Left lung (tissue), 14 donors: ENCODE measurements at places on chromosomes 4 and X.

DNA sequence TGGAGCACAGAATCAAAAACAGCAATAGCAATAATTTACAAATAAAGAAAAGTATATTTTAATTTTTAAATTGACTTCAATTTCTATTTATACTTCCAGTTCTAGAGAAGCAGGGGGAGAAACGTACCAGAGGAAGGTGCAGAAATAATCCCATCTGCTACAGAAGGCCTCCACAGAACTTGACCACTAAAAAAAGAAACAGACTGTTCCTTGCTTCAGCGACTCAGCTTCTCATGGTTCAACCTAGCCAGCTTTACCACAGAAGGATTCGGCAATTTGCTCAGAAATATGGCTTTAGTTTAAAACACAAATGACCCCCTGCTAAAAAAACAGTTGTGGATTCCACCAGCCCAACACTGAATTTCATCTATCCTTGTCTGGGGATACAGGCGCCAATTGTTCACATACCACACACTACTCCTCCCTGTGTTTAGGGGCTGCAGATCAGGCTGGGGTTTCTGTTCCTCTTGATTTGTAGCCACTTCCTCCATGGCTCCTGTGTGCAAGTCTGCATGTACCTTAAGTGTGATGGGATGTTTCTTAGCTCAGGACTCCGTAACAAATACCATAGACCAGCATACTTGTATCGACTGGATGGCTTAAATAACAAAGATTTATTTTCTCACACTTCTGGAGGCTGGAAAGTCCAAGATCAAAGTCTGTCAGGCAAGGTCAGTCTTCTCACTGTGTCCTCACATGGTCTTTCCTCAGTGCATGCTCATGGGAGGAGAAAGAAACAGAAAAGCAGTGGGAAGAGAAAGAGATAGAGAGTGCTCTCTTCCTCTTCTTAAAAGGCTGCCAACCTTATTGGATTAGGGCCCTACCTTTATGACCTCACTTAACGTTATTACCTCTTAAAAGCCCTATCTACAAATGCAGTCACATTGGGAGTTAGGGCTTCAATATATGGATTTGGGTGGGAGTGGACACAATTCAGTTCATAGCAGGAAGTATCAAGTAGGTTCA, 79.1 kb downstream of the AMOT start:
- no peak for DNase-seq

DNA sequence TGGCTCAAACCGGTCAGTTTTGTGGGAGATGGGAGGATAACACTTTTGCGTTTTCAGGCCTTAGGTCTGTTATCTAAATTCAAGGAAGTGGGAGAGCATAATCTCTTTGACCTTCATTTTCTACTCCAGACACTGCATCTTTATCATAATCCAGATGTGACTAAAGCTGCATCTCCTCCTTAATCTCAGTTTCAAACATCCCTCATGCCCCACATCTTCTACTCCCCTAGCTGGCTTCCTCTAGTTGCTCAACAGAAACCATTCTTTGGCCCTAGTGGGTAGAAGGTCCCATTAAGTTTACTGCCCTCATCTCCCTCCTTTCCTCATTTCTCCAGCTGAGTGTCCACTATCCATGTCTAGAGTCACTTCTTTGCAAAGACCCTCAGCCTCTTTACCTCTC, 18.8 kb upstream of the RASL11B start:
- no peak for DNase-seq

DNA sequence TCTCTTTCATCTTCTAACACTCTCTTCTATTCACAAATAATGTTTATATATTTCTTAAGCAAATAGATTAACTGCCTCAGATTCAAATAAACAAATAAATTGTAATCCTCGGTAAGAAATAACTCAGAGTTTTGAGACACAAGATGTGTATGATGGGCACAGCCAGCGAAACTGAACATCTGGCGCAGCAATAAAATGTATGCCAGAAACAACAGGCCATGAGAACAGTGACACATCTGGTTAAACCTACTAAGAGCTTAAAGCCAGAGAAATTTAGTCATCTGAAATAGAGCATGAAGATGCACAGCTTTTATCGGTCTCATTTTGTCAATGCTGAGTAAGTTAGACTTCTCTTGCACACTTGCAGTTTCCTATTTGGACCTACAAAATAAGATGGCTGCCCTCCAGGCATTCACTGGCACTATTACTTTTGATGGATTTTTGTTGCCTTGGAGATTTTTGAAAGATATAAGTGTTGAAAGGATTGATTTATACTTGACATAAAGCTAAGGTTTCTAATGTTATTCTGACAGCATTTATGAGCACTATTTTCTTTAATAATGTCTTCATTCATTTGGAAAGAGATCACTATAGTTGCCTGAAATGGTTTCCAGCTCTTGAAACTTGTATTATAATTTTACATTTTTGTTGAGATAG, 1444.0 kb downstream of the PCDH18 start:
- DNase-seq = no peak

GRCh38 chrX:69565247-69565815, 50.6 kb upstream of the EDA start:
- DNase-seq = no peak

DNA sequence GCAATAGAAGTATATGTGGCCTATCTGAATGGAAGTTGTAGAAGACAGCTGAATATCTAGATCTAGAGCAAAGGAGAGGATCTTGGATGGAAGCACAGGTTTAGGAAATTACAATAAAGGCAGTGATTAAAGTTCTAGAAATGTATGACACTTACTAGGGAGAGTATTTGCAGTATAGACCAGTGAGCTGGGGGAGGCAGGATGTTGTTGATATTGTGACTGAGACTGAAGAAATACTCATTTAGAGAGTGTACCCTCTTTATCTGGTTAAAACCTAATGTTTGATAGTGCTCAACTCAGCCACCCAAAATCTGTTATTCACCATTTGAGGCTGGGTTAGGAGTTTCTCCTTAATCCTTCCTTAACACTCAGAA, 439.5 kb downstream of the GRXCR1 start:
- no peak for DNase-seq

GRCh38 chr4:69881173-69881773, 21.3 kb upstream of the SULT1E1 start:
- peak; percentile 71 for DNase-seq

GRCh38 chr4:163113921-163114713, 52.6 kb downstream of the NAF1 start:
- DNase-seq = no peak

GRCh38 chr4:118850488-118851173, 14.7 kb upstream of the SEC24D start:
- DNase-seq = no peak

DNA sequence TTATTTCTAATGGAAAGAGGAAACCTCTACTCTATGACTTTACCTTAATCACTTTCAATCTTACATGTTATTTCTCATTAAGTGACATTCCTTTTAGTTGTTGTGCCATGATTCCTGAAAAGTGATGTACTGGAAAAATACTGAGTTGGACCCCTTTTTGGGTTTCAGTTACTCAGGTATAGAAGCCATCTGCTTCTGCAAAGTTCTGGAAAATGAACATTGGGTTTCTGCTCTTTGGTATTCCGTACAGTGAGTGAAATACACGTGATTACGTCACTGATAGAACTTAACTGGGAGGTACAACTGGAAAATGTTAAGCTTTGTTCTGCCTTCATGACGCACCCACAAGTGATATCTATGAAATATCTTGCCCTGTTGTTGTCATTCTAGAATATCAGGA, 114.7 kb downstream of the MID1 start:
- no peak for DNase-seq

- DNase-seq = no peak
Observed at GRCh38 chr4:137363496-137363895, 168.8 kb downstream of the PCDH18 start.

- DNase-seq = no peak
Observed at GRCh38 chrX:95332530-95332929, 1352.1 kb upstream of the DIAPH2 start.

DNA sequence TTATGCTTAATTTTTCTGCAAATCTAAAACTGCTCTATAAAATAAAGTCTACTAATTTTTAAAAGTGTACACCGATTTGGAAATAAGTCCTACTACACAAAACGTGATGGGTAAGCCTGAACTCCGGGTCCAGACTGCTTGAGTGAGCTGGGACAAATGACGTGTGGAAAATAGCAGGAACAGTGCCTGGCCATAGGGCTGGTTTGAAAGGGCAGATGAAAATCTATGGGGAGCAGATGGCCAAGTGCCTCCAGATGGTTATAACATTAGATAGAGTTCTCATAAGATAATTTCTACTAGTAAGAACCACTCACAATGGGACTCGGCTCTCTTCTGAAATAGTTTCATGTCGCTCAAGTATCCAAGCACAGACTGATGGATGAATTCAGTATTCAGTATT, 52.5 kb downstream of the F11 start:
- DNase-seq = no peak

- DNase-seq = no peak
Observed at GRCh38 chr4:81260443-81261101, 45.5 kb upstream of the PRKG2 start.

DNA sequence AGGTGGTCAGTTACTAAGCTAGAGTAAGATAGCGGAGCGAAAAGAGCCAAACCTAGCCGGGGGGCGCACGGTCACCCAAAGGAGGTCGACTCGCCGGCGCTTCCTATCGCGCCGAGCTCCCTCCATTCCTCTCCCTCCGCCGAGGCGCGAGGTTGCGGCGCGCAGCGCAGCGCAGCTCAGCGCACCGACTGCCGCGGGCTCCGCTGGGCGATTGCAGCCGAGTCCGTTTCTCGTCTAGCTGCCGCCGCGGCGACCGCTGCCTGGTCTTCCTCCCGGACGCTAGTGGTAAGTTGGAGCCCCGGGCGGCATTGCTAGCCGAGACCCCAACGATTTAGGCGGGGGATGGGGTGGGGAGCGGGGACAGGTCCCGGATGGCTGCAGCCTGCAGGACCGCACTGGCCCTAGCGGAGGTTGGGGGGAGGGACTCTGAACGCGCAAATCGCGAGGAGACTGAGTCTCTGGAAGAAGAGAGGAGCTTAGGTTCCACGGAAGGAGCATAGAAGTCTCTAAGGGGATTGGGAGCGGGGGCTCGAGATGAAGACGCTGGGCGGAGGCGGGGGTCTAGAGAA, 573 bp downstream of the HTR2C start:
- DNase-seq = no peak

- no peak for DNase-seq
Observed at GRCh38 chr4:186201535-186202230, 10.3 kb downstream of the CYP4V2 start.

DNA sequence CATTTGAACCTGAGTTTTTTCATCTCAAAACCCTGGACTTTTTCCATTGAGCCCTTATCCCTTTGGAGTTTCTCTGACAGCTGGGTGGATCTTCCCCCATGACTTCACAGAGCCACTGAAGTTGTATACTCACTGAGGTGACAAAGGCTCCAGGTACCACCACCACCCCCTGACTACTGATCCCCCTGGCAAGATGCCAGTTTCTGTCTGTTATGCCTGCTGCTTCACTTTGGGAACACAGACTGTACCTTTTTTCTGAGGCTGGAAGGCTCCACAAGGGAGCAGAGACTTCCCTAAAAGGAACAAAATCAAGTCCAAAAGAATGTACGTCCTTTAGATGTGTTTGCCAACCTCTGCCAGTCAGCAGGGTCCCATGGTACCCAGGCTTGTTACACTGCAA, 160.3 kb upstream of the JADE1 start:
- DNase-seq = no peak

- no peak for DNase-seq
Observed at GRCh38 chrX:477441-478012, 90.8 kb upstream of the PPP2R3B start.
